ENCODE measurements at places on chromosomes 16 and 17.
A peak's percentile ranks its signal among the peaks of the same experiment; 100 is the strongest.

GRCh38 chr17:32479074-32479617 is 7.6 kb upstream of the CDK5R1 start:
- no peak for DNase-seq

DNA sequence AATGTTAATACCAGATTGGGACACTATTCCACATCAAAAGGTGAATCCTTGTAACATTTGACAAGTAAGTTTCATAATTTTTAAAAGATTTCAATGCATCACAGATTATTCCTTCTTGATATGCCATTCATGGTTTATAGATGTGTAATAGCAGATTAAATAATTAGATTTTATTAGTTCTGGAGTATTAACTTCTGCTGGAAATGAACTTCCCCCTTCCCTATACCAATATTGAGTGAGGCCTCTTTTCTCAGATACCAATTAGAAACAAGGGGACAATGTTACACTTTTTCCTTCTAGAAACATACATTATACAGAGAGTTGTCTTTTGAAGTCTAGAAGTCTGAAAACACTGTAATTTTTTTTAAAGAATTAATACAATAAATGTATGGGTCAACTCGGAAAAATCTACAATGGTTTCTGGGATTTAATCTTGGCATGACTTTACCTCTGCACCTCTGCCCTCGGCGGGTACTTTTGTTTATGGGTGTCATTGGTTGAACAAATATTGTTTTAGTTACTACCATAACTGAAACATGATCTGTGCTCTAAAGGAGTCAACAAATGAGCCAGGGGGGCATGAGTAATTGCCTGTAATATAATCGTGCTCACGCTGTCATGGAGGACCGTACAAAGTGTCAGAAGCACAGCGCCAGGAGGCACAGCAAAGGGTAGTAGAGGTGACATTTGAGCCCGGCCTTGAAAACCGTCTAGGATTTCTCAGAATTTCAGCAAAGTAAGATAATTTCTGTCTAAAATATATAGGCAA is 8.2 kb downstream of the LRRC37B start:
- no peak for DNase-seq

- no peak for DNase-seq
These were observed 388.8 kb downstream of the ZFHX3 start for GRCh38 chr16:72658888-72659717.

GRCh38 chr16:85752511-85753420 is 1.9 kb upstream of the C16orf74 start:
- DNase-seq = no peak

DNA sequence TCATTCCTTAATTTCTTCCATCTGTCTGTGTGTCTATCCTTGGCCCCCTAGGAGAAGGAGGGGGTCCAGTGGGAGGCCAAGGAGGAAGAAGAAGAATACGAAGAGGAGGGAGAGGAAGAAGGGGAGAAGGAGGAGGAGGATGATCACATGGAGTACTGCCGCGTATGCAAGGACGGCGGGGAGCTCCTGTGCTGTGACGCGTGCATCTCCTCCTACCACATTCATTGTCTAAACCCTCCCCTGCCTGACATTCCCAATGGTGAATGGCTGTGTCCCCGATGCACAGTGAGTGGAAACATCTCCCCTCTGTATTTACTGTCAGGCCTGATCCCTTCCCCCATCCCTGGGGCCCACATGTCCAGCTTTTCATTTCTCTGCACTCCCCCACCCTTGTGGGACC is 6.3 kb downstream of the CHD3 start:
- no peak for DNase-seq

- no peak for DNase-seq
These were observed 11.4 kb upstream of the CACNG1 start for GRCh38 chr17:67032985-67033384.

GRCh38 chr17:49401971-49402611 is 12.6 kb downstream of the PHB1 start:
- DNase-seq = no peak

DNA sequence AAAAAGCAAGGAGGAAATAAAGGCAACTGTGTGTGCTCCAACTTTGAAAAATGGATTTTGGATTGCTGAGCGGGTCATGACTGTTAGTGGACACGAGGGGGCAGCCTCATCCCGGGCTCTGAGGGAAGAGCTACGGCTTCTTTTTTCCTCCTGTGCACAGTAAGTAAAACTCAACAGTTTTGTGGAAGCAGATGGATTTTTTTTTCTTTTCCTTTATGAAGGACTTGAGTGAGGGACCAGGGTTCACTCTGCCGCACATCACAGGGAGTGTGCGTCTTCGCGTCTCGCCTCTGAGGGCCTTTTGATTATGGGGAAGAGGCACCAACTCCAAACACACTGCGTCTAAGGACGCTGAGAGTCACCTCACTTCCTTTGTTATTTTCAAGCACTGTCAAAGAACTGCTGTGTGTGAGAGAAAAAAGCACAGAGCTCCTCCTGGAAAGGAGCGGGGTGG is 80.3 kb upstream of the GOT2 start:
- DNase-seq = peak; percentile 1

- no peak for DNase-seq
These were observed 143.2 kb upstream of the CDH5 start for GRCh38 chr16:66223176-66223780.

GRCh38 chr16:89322321-89323119 is 105.0 kb downstream of the ZNF778 start:
- DNase-seq = no peak

DNA sequence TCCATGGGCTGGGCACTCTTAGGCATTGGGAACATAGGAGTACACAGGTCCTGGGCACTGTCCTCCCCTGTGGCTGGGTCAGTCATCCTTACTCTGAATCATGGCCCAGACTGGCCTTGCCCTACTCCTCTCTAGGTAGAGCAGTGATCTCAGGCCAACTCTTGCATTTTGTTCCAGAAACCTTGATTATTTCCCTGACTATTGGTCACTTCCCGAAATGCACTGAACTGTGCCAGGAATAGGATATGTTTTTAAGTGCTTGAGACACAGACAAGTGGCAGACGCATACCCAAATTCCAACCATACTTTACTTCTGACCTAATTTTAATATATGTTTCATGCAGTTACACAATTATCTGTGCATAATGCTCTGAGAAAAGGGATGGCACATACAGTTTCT is 10.3 kb downstream of the KRABD2 start:
- DNase-seq = no peak

DNA sequence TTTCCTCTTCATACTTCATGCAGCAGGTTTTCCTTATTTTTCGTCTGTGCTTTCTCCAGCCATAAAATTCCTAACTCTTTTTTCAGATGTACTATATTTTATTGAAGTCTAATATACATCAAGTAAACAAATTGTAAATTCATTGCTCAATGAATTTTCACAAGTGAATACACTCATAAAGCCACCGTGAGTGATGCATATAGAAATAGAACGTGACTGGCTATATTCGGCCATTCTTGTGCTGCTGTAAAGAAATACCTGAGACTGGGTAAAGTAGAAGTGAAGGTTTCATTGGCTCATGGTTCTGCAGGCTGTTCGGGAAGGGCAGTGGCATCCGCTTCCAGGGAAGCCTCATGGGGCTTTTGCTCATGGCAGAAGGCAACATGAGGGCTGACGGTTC is 868.4 kb upstream of the EEF2KMT start:
- DNase-seq = no peak

DNA sequence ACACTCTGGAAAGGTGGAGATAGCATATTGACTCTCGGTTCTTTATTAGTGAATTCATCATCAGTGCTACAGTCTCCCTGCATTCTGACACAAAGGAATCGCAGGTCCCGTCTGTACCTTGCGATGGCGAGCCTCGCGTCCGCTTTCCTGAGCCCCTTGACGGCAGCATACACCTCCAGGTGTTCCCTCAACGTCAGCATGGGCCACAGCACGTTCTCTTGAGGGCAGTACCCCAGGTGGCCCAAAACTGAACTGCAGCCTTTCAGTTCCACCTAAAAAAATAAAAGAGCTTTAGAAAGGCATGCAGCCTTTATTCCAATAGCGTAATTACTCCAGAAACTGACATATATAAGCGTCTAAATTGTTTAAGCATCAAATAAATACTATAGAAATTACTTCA is 24.2 kb upstream of the ABCA9 start:
- DNase-seq = no peak

DNA sequence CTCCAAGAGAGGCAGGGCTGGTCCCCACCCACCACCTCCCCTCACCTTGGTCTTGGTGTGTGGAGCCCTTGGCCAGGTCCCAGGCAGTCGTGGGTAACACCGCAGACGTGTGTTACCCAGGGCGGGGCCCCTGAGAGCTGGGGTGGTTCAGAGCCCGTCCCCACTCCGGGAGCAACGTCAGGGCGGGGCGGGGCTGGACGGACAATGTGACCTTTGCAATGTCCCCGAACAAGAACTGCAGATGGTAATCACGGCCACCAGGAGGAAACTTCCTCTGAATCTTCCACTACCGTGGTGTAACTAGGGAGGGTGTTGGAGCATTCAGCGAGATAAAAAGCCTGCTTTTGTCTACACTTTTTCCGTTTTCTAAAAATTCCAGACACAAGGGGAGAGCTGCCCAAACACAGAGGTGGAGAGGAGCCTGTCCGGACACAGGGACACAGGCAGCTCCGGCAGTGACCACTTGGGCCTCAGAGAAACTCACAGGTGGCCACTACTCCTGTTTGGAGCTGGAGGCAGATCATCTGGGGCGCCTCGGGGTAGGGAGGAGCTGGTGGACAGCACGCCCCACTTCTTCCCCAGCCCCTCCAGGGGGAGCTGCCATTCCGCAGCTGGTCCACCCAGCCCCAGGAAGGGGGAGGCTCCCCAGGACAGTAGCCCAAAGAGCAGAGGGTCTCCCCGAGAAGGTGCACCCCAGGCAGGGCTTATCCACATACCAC is 14.2 kb upstream of the SLC38A10 start:
- DNase-seq = no peak

- no peak for DNase-seq
These were observed 14.8 kb upstream of the ADCY7 start for GRCh38 chr16:50251375-50252081.

DNA sequence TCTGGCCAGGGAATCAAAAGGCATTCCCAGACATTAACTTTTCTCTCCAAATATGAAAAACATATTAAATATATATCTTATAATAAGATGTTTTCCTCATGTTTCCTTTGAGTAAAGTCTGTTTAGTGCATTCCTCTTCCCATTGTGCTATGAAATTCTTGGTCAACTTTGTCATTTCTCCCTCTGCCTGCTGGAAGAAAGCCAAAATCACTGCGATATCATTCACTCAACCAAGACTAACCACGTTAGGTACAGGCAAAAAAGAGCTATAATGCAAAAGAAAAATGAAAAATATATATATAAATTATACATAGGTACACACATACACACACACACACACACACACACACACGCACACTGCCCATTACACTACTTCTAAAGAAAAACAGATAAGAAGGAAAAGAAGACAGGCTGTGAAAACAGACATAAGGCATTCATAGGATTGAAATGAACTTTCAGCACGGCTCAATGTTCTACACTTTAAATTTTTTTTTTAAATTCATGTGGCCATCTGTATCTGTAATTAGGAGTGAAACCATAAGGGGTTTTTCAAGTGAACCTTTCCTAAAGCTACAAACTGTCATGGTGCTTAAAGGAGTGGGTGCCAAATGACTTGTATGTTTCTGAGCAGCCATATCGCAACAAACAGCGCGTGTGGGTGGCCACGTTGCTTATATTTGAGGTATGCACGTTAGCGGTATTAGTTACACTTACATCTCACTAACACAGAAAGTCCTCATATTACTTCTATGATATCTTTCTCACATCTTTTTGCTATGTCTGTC is 71.6 kb upstream of the PSMD7 start:
- no peak for DNase-seq

DNA sequence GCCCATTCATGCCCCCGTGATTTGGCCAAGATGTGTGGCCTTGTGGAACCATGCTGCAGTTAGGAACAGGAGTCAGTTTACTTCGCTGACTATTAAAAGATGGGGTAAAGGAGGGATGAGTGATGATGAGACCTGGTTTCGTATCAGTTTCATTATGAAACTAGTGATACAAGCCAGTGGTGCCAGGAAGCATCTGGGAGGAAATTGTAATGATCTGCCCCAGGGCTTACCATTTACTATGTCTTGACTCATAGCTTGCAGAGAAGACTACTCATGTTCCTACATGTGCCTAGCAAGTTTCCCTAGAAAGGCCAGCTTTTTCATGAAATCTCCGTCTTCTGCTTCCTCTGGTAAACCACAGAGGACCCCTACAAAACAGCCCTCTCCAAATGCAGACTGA is 23.2 kb downstream of the CDH3 start:
- no peak for DNase-seq

DNA sequence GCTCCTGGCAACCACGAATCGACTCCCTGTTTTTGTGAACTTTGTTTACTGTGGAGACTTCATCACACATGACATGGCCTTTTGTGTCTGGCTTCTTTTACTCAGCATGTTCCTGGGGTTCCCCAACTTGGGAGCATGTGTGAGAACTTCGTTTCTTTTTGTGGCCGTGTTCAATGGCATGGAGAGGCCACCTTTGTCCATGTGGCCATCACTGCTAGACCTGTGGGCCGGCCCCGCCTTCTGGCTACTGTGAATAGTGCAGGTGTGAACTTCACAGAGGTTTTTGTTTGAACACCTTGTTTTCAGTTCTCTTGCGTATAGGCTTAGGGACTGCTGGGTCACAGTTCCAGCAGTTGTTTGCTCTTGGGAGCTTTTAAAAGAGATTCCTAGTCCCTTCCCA is 5.7 kb upstream of the SLC38A8 start:
- no peak for DNase-seq

GRCh38 chr16:57624806-57625500 is 3.5 kb upstream of the ADGRG1 start:
- DNase-seq = no peak

GRCh38 chr17:67879662-67880061 is 54.4 kb downstream of the BPTF start:
- DNase-seq = no peak
